ENCODE measurements at places on chromosomes 3 and 15.

DNA sequence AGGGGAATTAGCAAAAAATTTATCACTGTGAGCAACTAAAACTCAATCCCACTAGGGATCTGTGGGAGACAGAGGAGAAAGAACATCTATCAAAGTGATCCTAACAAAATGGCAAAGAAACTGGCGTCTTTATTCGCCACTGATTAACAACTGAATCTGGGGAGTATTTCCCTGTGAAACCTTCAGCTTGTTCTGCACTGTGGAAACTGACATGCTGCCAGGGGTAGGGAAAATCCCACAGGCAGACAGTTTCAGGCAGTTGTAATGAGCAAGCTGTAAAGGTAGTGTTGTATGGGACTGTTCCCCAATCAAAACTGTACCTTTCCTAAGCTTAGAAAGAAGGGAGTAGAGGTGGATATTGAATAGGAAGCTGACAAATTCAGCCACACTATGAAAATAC is 611.7 kb downstream of the VGLL3 start:
- no peak for DNase-seq

DNA sequence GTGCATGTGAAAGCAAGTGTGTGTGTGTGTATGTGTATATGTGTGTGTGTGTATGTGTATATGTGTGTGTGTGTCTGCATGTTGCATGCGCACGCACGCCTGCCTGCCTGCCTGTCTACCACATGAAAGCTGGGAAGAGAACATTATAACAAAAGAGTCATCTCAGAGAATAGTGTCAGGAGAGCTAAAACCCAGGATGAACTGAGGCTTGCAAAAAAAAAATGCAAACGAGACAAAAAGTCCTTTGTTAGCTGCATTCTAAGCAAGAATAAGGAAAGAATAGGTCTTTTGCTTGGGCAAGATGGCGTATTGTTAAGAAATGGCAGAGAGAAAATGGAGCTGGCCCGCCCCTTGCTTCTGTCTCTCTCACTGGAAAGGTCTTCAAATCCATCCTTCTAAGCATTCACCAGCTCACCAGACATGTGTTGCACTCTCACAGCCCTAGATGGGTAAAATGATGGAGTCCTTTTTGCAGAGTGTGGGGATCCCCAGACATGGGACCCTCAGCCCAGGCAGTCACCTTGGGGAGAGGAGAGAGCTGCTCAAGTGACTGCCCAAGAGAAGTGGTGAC is 16.4 kb downstream of the WNT7A start:
- no peak for DNase-seq

DNA sequence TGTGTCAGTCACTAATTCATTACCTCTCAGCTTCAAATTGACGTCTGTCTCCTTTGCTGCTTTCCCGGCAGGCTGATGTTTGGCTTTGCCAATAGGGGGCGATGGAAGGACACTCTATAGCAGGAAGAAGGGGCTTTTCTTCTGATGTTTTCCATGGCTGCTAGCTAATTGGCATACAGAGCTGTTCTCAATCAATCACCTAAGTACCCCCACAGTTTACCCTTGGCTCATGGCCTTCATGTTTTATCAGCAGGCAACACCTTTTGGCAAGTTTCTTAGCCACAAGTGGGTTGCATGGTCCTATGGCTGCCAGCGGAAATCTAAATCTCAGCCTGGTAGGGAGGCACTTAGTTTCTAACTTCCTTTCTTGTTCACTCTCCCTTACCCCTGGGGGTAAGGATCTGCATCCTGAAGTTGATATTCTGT is 45.0 kb downstream of the ESYT3 start:
- DNase-seq: no peak

GRCh38 chr3:98921957-98922356 is 20.5 kb upstream of the DCBLD2 start:
- DNase-seq: no peak

GRCh38 chr15:37880009-37880834 is 54.2 kb upstream of the TMCO5A start:
- no peak for DNase-seq

DNA sequence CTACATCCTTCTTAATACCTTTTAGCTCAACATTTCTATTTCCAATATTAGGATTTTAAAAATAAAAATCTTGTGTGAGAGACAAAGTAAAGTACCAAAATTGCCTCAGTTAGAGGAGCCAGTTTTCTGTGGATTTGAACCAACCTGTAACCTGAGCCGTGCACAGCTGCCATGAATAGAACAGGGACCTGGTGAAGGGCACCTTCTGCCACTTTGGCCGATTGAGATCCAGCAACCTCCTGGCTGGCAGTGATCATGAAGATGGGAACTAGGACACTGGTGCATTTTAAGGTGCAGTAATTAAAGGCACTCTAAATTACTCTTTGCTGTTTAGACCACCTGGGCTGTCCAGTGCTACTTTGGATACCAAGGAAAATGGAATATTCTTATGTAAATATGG is 34.3 kb upstream of the TRAK1 start:
- DNase-seq: no peak

- no peak for DNase-seq
These were observed 137.1 kb upstream of the WNT5A start for GRCh38 chr3:55624238-55624637.

GRCh38 chr15:90414408-90415028 is 26.5 kb downstream of the IQGAP1 start:
- DNase-seq: no peak

DNA sequence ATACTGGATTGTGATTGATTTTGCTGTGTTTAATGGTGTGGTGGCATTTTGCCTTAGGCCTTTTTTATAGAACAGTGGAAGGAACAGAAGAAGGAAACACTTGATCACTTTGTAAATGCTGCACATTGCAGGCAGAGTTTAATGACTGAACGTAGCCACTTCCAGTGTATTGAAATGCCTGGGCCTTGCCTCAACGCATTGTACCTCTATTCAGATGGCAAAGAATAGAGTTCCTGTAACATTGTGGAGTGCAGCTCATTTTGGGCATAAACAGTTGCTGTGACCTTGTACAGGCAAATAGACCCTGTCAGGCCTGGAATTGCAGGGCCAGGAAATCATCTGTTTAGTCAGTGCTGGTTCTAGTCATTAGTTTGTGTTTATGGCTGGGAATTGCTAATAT is 225.0 kb downstream of the EPHA3 start:
- DNase-seq: no peak

DNA sequence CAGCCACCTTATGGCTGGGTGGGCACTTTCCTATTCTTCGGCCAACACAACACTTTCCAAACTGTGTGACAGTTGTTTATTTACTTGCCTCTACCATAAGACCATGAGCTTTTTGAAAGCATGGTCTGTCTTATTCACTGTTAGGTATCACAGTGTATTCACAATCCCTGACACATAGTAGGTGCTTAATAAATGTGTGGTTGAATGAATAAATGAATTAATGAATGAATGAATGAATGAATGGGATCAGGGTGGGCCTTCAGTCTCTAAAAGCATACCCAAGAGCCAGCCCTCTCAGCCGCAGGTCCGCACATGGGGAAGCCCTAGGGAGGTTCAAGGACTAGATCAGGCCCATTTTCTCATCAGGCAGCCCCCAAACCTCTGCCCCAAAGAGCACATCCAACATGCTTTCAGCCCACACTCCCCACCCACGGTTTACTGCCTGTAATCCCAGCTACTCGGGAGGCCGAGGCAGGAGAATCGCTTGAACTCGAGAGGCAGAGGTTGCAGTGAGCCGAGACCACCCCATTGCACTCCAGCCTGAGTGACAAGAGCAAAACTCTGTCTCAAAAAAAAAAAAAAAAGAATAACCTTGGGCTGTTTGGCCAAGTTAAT is 95.9 kb downstream of the LIPC start:
- DNase-seq: no peak

DNA sequence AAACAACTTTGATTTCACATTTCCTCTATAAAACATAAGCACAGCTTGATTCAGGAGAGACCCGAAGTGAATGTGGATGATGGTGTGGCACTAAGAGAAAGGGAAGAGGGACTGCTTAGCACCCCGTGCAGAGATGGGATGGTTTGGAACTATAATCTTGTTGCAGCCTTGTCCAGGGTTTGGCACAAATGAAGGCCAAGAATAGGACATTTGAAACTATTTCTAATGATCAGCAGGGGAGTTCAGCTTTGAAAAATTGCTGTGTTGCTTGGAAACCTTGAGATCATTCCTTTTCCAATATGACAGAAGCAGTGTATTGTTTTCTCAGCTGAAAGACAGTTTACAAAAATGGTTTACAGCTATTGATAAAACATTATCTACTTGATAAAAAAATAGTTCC is 49.7 kb downstream of the ASB7 start:
- no peak for DNase-seq

- no peak for DNase-seq
These were observed 128.4 kb upstream of the RAD18 start for GRCh38 chr3:9091486-9092235.

DNA sequence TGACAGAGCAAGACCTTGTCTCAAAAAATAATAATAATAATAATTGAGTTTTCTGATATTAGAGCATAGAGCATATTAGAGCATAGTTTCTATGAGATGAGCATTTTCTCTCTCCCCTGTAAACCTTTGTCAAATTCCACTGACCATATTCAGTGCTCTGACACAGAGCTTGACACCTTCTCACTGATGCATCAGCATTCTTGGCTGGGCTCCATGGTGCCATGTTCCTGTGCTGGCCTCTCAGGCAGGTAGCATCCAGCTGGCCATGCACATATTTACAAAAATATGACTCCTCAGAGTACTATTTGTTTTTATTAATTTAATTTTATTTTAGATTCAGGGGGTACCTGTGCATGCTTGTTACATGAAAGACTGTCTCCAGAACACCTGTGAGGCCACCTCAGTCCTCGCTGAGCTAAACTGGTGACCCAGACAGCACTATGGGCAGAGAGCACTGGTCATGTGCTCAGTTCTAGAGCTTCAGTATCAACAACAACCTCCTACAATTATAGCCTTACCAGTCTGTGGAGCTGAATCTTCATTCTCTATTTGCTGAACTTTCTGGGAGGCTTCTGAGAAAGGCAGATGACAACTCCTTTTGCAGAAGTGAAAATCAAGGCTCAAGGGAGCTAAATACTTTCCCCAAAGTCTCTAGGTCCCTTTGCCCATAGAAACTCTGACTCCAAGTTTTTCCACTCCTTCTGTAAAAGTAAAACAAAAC is 21.6 kb upstream of the SLC28A2 start:
- no peak for DNase-seq

GRCh38 chr15:48096355-48096786 is 24.4 kb upstream of the SLC24A5 start:
- DNase-seq: no peak

DNA sequence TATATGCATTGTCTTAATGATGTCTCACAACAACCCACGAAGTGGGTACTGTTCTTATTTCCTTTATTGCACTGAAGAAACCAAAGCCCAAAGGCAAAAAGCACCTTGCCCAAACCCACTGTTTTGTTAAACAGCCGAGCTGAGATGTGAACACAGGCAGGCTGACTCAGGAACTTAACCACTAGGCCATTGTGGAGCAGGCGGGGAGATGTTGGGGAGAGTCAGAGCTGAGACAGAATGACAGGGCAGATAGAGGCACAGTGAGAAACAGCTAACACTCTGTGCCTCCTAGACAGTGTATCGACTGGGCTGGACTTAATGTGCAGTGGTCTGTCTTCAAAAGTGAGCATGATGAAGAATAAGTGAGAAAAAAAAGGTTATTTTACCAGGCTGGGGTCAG is 56.5 kb downstream of the RPLP1 start:
- no peak for DNase-seq

- DNase-seq: no peak
These were observed 105.9 kb upstream of the NEDD4 start for GRCh38 chr15:56099311-56099710.

- DNase-seq: no peak
These were observed 12.6 kb upstream of the ALAS1 start for GRCh38 chr3:52185311-52185710.

GRCh38 chr3:38116471-38117162 is 20.3 kb downstream of the ACAA1 start:
- DNase-seq: no peak

DNA sequence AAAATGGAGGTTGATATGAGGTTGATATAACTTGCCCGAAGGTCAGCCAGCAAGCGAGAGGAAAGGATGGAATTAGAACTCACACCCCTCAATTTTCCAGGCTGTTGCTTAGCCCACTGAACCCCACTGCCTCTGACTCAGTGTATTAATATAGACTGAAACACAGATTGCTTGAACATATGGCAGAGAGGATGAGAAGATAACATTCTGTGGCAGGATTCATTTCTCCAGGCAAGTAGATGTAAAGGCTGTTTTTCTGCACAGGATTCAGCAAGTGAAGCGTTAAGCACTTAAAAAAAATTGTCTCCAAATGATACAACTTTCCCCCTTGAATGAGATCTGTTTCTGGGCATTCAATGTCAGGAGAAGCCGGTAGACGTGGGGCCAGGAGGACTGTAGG is 335.2 kb downstream of the GAP43 start:
- no peak for DNase-seq

DNA sequence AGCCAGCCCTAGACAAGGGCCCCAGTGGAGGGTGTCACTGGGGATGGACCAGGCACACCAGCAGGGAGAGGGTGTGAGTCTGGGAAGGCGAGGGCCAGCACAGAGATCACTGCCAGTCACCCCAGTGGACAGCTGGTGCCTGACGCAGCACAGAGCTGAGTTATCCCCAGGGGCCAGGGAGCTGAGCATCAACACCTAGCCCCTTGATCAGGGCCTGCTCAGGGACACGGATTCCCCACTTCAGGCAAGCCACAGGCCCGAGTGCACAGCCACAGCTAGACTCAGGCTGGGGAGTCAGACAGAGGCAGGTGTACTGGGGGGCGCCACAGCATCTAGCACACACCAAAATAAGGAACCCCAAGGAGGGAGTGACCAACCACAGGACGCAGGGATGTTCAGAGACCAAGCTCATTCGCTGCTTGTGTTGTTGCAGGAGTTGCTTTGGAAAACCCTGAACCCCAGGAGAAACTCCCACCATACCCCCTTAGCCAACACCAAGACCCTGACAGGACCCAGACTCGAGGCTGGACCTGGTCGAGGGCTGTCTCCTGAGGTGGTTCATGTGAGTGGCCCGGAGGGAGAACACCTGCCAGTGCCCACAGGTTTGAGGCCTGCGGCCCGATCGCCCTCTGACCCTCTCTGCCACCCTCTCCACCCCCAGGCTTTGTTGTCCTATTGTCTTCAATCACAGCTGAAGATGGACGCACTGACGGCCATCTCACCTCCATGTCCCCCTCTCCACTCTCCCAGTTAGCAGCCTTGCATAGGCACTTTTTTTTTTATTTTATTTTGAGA is 146.8 kb downstream of the TPRA1 start:
- DNase-seq: no peak
